Psoas muscle (tissue), 8 donors: ENCODE measurements at places on chromosomes 2 and 18. TPM values are rescaled to one million over a fixed set of nuclear protein-coding genes. Genes with fewer than 3 reads are reported as not detected.

DNA sequence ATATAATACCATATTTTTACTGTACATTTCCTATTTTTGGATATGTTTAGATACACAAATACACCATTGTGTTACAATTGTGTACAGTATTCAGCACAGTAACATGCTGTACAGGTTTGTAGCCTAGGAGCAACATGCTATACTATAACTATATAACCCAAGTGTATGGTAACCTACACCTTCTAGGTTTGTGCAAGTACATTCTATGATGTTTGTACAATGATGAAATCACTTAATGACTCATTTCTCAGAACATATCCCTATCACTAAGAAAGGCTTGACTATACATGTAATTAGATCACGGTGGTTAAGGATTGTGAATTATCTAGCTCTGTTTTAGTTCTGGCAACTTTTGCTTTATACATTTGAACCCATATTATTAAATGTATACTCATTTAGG is 31.3 kb downstream of the NPHP1 start:
- DNase-seq = no peak

DNA sequence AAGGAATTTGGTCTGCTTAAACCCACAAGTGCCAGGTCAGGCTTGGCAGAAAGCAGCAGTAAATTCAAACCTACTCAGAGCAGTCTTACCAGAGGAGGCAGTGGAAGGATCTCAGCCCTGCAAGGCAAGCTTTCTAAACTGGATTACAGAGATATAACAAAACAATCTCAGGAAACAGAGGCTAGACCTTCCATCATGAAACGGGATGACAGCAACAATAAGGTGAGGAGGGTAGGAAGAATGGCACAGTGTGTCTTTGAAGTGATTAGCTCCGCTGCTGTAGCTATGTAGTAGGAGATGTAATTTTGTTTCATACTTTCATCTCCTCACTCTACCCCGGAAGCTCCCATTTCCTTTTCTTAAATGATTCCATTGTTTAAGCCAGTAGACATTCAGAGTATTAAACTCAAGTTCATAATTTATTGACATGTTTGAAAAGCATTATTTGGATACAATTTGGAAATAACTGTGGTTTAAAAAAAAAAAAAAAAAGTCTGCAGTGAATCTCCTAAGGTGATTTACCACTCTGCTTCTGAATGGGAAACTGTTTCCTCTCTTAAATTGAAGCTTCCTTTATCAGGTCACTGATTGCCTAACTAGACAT is 29.4 kb upstream of the DYSF start:
- no peak for DNase-seq

- DNase-seq = no peak
Observed at GRCh38 chr2:174148833-174149232, 99.5 kb downstream of the OLA1 start.

DNA sequence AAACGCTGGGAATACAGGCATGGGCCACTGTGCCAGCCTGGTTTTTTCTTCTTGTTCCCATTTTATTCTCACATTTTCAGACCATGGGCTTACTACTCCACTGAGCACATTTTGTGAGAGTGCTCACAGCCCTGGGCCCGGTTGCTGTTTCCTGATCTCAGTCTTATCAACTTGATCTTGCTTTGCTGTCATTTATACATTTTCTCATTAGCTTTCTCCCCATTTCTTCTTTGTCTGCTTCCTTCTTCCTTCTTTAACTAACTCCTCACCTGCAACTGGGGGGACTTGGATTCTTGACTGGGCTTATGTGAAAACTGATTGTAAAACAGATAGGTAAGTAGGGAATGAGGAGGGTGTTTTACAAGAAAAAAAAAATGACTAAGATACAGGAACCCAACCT is 117.3 kb downstream of the PLB1 start:
- DNase-seq = no peak

GRCh38 chr18:9434122-9434701 is 41.1 kb upstream of the RALBP1 start:
- no peak for DNase-seq

DNA sequence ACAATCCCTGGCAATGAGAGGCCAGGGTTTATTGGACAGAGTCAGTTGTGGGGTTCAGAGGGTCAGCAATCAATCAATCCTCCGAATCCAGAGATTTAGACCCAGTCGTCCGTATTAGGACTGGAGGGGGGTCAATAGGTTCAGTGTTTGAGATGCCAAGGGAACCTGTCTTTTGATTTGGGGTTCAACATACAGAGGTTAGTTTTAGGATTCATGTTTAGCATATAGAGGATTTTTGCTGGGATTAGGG is 292 bp downstream of the GMPPA start:
- DNase-seq = no peak

GRCh38 chr2:65939687-65940086 is 495.2 kb upstream of the MEIS1 start:
- no peak for DNase-seq

- no peak for DNase-seq
Observed at GRCh38 chr2:148548716-148549400, 95.7 kb upstream of the EPC2 start.

CPS1 gene
- total RNA-seq = 2.3 TPM

CDK15 gene
- total RNA-seq = 0.40 TPM

ABCB11 gene
- not detected for total RNA-seq
